Renal cortical epithelial cell (primary cell): ENCODE measurements at places on chromosomes 12 and 14. TPM values are rescaled to one million over a fixed set of nuclear protein-coding genes. Genes with fewer than 3 reads are reported as not detected.

The SOX5 gene
- total RNA-seq, result 1.0 TPM in 1 of 2 replicates, not detected in the other

The ZFHX2 gene
- total RNA-seq, result 0.69 and 1.8 TPM in 2 replicates

The SRRM4 gene
- total RNA-seq, result under 0.01 TPM in 1 of 2 replicates, not detected in the other

The CARMIL3 gene
- total RNA-seq, result 0.10 TPM in 1 of 2 replicates, not detected in the other

The SYNE3 gene
- total RNA-seq, result 0.15 and 0.17 TPM in 2 replicates

The ZNF410 gene
- 95.9 and 103 TPM in 2 replicates for total RNA-seq

The SERPINA3 gene
- 6.1 and 46.4 TPM in 2 replicates for total RNA-seq

The TEX22 gene
- total RNA-seq, result under 0.01 and 0.60 TPM in 2 replicates

The SERPINA5 gene
- 0.35 and 15.5 TPM in 2 replicates for total RNA-seq

The PRR4 gene
- total RNA-seq, result 1.4 and 2.3 TPM in 2 replicates

The TPH2 gene
- 0.05 TPM in 1 of 2 replicates, not detected in the other for total RNA-seq

The CELA1 gene
- not detected in 2 replicates for total RNA-seq

The NOXRED1 gene
- 0.50 TPM in 1 of 2 replicates, not detected in the other for total RNA-seq

The TTC9 gene
- total RNA-seq, result 4.0 and 9.9 TPM in 2 replicates

The ETFBKMT gene
- total RNA-seq, result 1.4 and 4.3 TPM in 2 replicates
